ENCODE measurements at places on chromosomes 2 and 18. TPM values are rescaled to one million over a fixed set of nuclear protein-coding genes. Genes with fewer than 3 reads are reported as not detected.

ZNF892 gene
- total RNA-seq, result 2.8 TPM

SPP2 gene
- not detected for total RNA-seq

OR6B2 gene
- total RNA-seq, result not detected

C2orf92 gene
- total RNA-seq, result 0.15 TPM

HNMT gene
- 26.5 TPM for total RNA-seq

NEMP2 gene
- total RNA-seq, result 5.9 TPM

CFAP210 gene
- total RNA-seq, result not detected
